ENCODE measurements at places on chromosomes 6 and 20.

DNA sequence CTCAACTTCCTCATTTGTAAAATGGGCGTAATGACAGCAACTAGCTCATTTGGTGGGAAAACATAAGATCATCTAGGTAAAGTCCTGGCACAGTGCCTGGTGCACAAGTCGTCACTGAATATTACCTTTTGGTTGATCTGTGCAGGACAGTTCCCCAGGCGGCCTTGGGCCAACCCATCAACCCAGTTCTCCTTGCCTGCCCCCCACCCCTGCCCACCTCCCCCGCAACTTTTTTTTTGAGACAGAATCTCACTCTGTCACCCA, 99.2 kb downstream of the JPH2 start:
- DNase-seq: no peak

DNA sequence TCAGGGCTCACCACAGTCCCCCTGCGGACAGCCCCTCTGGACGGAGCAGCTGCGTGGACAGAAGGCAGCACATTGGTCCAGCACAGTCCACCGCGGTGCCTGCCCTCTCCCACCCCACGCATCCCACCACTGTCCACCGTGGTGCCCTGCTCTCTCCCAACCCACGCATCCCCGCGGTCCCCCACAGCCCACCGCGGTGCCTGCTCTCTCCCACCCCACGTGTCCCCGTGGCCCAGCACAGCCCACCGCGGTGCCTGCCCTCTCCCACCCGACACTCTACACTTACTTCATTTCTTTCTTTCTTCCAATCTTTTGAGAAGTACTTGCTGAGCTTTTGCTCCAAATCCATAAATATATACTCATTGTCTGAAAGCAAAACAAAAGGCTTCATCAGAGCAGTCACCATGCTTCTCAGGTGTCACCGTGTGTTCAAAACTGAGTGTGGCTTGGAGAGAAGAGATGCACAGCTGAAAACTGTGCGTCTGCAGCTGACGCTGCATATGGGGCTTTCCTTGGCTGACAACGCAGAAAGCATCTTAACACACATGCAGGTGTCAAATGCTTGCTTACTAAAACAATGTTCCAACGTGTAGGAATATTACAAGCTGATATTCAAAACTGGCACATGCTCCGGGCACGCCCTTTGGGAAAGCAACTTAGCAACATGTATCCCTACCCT, 11.8 kb downstream of the FRMD1 start:
- DNase-seq: no peak

DNA sequence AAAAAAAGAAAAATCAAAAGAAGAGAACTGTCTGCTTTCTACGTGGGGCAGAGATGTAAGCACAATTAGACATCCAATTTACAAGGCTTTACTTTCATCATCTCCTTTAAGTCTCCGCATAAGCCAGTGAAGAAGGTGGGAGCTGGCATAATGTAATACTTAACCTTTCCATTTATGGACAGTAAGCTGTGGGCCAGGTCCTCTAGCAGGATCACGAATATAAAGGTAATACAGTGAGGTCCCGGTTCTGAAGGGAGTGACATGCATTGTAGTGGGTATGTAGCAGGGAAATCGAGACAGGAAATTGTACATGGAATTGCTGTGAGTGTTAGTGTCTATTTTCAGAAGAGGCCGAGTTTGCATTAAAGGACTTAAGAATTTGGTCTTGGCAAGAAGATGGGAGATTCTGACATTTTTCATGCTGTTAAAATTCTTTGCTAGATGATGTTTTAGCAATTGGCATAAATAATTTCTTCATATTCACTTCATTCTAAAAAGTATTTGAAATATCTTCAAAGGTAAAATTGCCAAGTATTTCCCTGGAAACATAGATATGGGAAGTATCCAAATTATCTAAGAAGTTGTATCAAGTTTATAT, 20.4 kb upstream of the POPDC3 start:
- no peak for DNase-seq

DNA sequence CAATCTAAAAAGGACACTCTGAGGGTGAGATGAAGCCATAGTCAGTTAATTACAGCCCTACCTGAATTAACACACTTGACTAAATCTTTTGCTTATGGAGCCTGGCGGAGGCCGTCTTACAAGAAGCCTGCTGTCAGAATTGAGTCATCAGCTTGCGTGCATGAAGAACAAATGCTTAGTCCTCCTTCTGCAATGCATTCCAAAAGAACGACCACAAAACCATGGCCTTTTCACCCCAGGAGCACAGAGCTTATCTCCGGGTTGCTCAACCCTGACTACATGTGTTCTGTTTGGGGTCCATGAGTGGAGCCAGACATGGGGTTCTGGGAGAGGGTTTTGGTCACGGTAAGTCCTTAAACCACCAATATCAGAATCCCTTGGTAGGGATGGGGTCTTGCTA, 318.1 kb downstream of the CLIC5 start:
- DNase-seq: no peak

DNA sequence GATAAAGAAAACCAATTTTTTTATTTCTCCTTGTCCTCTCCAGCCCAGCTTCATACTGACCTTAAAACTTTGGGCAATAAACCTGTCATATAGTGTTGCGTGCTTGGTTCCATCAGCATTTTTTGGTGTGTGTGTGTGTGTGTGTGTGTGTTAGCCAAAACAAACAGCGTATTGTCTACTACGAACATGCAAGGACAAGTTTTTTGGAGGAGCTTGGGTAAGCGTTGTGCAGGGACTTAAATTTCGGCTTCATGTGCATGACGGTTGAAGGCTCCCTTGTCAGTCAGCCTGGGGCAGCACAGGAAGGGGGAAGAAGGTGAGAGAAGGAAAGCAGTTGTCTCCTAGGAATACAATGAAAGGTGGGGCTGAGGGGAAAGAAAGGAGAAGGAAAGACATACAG, 62.0 kb upstream of the PAX1 start:
- DNase-seq: no peak

GRCh38 chr6:163589387-163589786, 174.9 kb downstream of the QKI start:
- DNase-seq: no peak

DNA sequence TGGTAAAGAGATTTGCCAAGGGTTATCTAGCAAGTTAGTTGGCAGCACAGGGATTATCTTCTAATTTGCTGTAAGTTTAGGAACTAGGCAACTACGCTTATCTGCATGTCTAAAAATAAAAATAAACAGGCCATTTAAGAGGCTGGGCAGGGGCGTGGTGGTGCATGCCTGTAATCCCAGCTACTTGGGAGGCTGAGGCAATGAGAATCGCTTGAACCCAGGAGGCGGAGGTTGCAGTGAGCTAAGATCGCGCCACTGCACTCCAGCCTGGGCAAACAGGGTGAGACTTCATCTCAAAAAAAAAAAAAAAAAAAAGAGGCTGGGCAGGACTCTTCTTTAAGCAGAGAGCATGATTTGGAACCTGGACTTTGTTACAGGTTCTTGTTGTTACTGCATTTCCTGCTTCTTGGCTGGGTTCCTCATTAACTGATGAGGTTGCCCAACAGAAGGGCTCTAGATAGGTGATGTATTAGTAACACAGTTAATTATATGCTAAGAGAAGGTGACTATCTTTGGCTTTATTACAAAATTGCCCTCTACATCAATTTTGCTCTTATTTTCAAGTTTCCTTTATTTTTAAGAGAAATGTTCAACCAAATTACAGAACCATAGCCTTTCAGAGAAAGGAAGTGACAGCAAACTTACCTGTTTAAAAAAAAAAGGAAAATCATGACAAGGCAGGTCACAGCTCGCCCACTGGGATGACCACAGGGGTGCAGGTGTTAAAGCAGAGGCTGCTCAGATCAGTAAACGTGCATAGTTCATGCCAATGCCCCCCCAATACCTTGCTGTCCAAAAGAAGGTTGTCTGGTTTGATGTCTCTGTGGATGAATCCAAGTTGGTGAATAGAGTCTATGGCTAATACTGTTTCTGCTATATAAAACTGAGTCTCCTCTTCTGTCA, 32.5 kb downstream of the STK38 start:
- no peak for DNase-seq

- DNase-seq: peak; percentile 86
Observed at GRCh38 chr20:50710492-50711063, 19.2 kb upstream of the RIPOR3 start.

GRCh38 chr20:63119963-63120807, 95.7 kb downstream of the YTHDF1 start:
- no peak for DNase-seq

DNA sequence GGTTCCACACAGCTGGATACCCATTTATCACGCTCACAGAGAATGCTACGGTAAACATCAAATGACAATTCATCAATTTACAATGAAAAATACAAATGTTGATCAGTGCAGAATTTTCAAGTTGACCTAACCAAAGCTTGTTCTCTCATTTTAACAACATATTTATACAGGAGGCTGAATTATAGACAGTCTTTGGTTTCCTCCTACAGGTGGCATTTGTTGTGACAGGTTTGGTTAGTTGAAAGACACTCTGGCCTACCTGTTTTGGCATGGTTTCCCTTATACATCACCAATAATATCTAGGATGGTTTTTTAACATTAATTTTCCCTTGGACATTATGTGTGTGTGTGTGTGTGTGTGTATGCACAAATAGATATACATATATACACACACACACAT, 642.5 kb upstream of the MMS22L start:
- DNase-seq: no peak

GRCh38 chr6:134379076-134379475, 61.2 kb upstream of the SGK1 start:
- peak; percentile 92 for DNase-seq

GRCh38 chr6:39426073-39426456, 103.6 kb upstream of the KCNK16 start:
- no peak for DNase-seq

DNA sequence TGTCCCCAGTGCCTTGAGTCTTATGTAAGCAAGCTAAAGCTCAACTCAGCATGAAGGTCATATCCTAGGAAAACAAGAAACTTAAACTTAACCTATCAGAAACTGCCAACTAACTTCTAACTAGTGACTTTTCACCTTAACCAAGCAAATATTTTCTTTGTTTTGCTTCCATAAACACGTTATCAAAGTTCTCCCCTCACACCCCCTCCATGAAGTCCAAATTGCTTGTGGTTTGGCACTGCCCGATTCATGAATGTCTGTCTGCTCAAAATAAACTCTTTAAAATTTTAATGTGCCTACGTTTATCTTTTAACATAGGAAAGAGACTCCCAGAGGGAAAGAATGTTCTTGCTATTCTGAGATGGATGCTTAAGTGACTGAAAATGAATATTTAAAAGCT, 34.9 kb downstream of the GSTA2 start:
- DNase-seq: no peak

DNA sequence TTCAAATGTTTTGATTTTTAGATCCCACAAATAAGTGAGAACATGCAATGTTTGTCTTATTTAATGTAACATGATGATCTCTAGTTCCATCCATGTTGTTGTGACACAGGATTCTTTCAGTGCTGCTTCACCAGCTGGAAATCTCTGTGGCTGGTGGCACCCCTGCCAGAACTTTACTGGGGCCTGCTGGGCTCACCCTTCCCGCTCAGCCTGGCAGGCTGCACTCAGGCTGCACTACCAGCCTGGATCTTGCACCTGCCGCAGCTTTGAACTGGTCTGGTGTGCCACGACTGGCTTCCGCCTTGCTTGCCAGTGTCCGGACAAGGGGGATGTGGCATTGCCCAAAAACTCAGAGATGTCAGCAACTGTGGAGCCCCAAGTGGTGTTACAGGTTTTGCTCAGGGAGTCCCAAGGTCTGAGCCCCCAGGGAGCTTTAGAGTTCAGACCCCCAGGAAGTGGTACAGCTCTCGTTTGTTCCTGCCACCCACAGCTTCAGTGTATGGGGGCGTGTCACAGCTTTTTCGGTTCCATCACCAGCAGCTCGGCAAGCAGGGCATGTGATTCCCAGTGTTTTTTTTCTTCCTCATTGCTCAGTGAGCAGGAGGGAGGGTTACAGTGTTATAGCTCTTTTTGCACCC, 72.3 kb upstream of the SYNCRIP start:
- peak; percentile 5 for DNase-seq

- DNase-seq: no peak
Observed at GRCh38 chr6:2817903-2818443, 23.7 kb downstream of the SERPINB1 start.

DNA sequence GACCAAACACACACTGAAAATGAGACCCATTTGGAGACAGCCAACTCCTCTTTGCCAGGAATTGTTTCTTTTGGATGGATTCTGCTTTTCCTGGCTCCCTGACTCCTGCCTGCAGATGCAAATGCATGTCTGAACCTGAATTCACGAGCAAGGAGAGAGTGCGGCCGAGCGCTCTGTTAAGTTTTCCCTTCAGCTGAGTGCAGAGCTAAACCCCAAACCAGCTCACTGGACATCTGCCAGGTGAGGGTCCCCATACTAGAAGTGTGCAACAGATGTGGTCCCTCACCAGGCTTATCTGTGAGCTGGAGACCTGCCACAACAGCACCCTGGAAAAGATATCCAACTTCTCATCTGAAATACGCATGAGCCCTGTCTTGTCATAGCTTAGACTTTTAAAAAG, 59.0 kb downstream of the CD164 start:
- no peak for DNase-seq

GRCh38 chr6:160134779-160135547, 13.3 kb downstream of the SLC22A1 start:
- DNase-seq: no peak
